Stimulated activated CD8-positive, alpha-beta memory T cell treated with anti-CD3 and anti-CD28 coated beads, Interleukin-7, amount 100 ng/mL, for 24 hours (primary cell): ENCODE measurements at places on chromosomes 3 and 15.

DNA sequence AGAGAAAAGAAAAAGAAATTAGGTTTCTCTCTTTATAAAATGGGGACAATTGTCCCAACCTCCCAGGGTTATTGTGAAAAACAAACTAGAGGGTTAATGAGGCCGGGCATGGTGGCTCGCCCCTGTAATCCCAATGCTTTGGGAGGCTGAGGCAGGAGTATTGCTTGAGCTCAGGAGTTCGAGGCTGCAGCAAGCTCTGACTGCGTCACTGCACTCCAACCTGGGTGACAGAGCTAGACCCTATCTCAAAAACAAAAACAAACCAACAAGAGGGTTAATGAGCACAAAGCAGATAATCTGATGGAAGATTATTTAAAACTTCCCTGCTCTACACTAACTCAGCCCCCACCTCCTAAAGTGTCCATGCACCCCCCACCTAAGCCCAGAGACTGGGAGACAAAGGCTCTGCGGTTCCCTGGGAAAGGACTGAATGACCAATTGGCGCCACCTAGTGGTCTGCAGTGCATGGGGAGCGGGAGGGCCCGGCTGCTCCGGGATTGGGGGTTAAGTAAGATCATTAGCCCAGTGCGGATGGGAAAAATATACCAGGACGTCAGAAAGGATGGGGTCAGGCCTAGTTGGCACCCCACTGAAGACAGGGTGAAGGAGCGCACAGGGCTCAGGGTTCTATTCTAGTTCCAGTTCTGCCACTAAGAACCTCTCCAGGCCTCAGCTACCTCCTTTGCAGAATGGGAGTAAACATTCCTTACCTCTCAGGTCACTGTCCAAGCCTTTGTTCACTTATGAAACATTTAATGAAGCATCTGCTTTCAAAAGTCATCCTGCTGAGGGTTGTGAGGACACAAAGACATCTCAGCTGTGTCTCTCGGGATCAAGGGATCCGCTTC is 15.6 kb downstream of the PIF1 start:
- DNase-seq = peak; percentile 61

DNA sequence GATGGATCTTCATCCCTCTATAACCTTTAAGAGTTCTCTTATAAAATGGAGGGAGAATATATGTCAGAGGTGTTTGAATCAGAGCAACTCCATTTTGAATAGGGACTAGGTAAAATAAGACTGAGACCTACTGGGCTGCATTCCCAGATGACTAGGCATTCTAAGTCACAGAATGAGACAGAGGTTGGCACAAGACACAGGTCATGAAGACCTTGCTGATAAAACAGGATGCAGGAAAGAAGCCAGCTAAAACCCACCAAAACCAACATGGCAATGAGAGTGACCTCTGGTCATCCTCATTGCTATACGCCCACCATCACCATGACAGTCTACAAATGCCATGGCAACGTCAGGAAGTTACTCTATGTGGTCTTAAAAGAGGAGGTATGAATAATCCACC is 211.0 kb downstream of the GBE1 start:
- DNase-seq = no peak

- no peak for DNase-seq
Observed at GRCh38 chr3:15161133-15161532, 44.9 kb upstream of the CAPN7 start.

GRCh38 chr3:176765382-176765900 is 431.8 kb downstream of the TBL1XR1 start:
- DNase-seq = no peak

DNA sequence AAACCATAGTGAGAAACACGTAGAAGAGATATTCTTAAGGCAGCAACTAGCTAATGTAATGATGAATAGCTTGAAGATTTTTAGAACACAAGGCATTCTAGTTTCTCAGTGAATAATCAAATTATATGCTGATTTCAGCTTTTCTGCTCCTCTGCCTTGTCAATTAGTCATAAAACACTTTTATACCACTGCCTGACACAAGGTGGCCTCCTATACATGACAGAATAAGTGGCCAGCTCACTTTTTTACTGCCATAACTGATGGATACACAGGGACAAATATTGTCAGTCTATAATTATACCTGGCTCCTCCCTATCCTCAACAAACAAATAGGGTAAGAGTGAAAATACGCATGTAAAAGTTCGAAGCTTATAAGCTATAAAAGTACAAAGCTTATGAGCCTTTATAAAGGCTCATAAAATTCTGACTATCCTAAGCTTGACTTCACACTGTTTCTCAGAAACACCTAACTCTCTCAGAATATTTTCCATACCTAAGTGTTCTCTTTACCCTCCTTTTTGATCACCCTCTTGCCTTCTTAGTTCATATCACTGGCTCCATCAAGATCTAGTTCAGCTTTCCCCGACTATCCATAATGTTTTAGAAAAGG is 81.6 kb downstream of the HERC1 start:
- no peak for DNase-seq

DNA sequence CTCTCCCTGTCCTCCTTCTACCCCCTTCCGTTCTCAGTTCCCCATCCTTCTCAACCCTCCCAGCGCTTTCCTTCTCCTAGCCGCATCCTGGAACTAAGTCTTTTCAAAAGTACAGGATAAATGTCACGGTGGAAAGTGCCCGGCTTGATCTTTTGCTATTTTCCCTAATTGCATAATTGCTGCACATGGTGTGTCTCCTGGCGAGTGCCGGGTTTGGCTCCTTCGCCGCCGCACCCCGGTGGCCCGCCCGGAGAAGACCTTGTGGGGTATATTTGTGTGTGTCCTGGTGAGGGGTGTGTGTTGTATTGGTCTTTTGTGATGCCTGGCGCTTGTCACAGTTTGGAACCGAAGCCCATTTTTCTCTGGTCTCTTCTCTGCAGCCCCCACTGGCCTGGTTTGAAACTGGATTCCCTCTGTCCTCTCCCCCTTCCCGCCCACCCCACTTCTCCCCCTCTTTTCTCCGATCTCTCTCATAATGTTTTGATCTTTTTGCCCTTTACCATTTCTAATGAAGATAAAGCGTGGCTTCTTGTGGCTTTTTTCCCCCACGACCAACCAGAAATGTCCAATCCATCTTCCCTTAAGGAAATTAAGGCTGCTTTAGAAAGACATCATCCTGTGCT is 692 bp downstream of the UBE2E2 start:
- DNase-seq = no peak

DNA sequence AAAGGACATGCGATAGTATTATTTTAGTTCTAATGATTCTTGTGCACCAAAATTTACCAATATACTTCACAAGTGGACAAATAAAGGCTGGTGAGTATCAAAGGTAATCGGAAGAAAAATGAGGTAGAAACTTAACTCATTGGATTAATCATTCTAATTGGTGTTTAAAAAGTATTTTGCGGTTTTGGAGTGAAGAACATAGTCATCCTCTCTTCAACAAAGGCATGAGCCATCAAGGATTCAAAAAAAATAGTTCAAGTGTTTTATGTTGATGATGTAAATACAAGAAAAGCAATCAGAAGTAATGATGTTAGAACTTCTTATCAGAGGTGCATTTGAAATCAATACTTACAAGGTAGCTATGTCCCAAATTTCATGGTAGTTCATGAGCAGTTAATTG is 221.5 kb downstream of the P3H2 start:
- no peak for DNase-seq

DNA sequence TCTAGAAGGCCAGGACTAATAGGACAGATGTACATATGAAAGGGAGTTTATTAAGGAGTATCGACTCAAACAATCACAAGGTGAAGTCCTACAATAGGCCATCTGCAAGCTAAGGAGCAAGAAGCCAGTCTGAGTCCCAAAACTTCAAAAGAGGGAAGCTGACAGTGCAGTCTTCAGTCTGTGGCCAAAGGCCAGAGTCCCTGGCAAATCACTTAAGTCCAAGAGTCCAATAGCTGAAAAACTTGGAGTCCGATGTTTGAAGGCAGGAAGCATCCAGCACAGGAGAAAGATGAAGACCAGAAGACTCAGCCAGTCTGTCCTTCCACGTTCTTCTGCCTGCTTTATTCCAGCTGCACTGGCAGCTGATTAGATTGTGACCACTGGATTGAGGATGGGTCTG is 11.1 kb upstream of the CELF6 start:
- no peak for DNase-seq

- no peak for DNase-seq
Observed at GRCh38 chr15:90681480-90681879, 35.7 kb upstream of the BLM start.

- no peak for DNase-seq
Observed at GRCh38 chr3:133390715-133391114, 9.1 kb upstream of the BFSP2 start.

DNA sequence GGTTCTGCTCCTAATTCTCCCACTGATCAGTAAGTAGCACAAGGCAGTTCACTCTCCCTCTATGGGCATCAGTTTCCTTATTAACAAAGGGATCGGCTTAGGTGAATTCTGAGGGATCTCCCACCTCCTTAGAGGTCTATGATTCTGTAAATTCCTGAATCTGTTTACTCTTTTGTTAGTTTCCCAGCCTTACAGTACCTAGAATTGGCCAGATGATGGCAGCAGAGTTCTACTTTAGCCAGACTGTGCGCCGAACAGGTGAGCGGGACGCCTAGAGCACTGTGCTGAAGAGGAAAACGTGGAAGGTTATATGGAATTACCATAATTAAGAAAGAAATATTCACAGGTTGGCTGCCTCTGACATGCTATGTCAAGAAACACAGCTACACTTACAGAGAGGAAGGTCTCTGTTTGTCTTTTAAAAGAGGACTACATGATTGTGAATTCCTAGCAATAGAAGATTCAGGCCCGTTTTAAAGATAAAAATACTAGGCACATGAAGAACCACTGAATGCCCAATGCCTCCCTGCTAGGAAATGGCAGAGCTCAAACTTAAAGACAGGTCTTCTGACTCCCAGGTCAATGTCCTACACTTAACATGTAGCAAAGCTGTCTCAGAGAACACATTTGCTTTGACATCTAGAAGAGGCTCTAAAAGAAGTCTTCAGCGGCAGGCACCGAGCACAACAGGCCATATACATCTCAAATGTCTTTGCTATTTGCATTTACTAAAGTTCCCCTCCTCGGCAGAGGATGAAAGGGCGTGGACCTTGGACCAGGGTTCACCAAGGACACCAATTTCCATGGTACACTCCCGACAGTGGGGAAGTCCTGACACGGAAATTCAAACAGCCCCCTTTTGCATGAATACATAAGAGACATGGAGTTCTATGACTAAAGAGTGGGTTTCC is 259.9 kb downstream of the FGF12 start:
- DNase-seq = peak; percentile 13

GRCh38 chr3:99108508-99108907 is 207.0 kb upstream of the DCBLD2 start:
- no peak for DNase-seq

DNA sequence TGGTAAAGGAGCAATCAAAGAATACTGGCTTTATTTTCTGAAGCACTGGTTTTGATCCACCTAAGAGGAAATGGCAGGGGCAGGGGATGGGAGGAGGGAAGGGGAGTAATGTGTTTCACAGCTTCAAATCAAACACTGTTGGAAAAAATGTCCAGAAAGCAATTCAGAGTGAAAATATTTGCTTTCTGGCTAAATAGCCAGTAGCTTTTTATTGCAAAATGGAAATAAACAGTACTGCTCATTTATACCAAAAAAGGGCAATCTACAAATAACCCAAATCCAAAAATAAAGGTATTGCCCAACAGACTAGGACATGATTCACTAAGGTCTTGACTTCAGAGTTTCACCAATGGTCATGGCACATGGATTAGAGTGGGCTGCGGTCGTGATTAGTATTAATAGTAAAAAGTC is 279.3 kb upstream of the THBS1 start:
- DNase-seq = no peak

DNA sequence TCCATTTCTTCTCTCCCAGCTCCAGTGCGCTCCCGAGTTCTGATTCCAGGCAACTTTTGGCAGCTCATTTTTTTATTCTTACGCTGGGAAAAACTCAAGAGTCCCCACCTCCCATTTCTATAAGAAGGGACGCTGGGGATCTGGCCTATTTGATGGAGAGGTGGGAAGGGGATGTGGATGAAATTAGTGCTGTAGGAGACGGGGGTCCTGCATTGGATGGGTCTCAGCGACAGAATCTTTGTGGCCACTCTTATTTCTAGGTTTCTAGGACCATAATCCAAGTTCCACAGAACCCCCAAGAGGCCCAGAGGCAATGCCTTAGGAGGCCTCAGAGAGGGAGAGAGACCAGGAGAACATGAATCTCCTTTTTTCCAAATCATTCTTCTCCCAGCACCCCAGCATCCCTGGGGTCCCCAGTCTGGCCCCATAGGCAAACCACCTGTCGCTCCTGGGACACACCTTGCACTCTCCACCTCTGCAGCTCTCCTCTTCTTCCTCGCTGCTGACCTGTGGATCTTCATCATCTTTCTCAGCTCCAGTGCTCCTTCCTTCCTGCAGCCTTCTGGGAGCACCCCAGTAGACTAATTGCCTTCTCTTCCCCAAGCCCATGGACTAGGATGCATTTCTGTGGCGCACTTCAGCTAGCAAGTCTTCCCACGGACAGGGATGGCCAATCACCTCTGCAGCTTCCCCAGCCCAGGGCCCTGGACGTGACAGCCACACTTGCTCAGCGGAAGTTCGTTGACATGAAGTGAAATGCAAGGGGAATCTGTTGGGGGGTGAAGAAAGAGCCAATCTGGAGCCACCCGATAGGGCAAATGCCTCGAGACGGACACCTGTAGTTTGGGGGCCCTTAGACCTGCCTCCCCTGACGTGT is 100.1 kb upstream of the ALDH1A3 start:
- no peak for DNase-seq

GRCh38 chr3:175383371-175383770 is 524.2 kb downstream of the NAALADL2 start:
- DNase-seq = no peak
